Activated T-cell treated with anti-CD3 and anti-CD28 coated beads, Interleukin-2, amount 50 U/mL, for 72 hours (primary cell): ENCODE measurements at places on chromosomes 12 and 14. TPM values are rescaled to one million over a fixed set of nuclear protein-coding genes. Genes with fewer than 3 reads are reported as not detected.

Gene CLEC4C
- total RNA-seq: not detected

Gene CFAP54
- 0.67 TPM for total RNA-seq

Gene RAB3IP
- 38.7 TPM for total RNA-seq

DNA sequence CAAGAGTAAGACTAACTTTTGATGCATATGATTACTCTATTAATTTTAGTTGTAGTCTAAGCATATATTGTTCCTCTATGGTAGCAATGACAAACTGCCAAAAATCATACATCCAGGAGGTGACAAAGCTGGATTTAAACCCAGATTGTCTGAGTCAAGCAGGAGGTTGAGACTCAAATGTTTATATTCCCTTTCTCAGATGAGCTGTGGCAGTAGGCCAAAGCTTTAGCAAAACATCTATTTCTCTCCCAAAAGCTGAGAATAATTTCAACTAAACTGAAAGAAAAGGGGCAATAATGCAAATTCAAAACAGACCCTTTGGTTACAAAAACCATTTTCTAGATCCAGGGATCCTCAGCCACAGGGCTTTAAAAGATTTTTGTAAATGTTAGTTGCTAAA lies 173.6 kb downstream of the SEC23A start:
- H3K36me3 ChIP-seq: peaks cover 1% of the 10 kb centered on the region
- H3K4me3 ChIP-seq: no peak overlapping the region
- no peaks in the 10 kb centered on the region for H3K27me3 ChIP-seq
- DNase-seq: no peak

GRCh38 chr12:82966001-82966559 lies 279.4 kb downstream of the TMTC2 start:
- H3K36me3 ChIP-seq: no peaks in the 10 kb centered on the region
- no peak overlapping the region for H3K4me3 ChIP-seq
- no peak for DNase-seq
- no peak overlapping the region for H3K27ac ChIP-seq
- no peaks in the 10 kb centered on the region for H3K4me1 ChIP-seq
- H3K27me3 ChIP-seq: no peaks in the 10 kb centered on the region

DNA sequence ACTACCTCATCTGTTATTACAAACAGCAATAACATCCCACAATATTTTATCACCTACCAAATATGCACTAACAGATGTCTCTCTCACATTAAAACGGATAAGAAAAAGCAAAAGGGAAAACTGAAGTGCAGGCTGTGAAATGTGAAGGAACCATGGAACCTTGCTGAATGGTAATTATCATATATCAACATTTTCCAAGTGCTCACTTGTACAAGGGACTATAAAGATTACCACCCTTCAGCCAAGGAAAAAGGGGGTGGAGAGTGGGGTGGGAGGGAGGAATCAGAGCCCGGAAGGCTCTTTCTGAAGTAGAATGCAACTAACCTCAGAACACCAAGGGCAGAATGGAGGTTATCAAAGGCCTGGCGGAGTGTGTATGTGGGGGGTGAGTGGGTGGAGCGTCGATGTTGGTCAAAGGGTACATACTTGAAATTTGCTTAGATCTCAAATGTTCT lies 1.2 kb downstream of the SNX6 start:
- H3K4me3 ChIP-seq: peak overlapping the region; percentile 94
- peak; percentile 28 for DNase-seq
- peak overlapping the region; percentile 95 for H3K27ac ChIP-seq
- H3K36me3 ChIP-seq: peaks cover 5% of the 10 kb centered on the region
- peaks cover 26% of the 10 kb centered on the region for H3K4me1 ChIP-seq

DNA sequence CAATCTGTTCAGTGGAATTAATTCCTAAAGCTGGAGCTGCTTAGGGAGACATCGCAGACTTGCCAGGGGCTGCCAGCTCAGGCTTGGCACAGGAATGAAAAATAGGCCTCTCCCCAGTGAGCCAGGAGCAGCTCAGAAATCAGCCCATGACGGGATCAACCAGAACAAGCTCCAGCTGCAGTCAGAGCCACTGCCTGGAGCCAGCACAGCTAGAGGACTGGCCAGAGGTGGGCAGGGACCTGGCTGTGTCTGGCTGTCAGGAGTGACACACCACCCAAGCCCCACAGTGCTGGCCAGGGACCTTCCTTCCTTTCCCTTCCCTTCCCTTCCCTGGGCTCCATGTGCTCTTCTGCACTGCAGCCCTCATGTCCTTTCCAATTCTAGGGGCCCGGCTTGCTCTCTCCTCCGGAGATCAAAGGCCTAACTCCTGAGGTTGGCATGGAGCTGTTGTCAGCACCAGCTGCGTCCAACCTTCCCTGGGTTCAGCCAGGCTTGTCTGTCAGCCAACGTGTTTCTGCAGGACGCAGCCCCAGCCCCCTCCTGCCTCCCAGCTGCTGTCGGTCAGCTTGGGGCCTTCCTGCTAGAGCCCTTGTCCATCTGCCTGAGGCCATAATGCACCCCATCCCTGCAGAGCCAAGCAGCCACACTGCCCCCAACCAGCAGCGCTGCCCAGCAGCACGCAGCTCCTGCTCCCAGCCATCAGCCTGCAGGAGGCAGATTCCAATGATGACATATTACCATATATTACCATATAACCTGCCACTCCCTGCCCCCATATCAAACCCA lies 149.3 kb downstream of the CALM1 start:
- no peaks in the 10 kb centered on the region for H3K4me1 ChIP-seq
- no peak for DNase-seq
- H3K27me3 ChIP-seq: no peaks in the 10 kb centered on the region

DNA sequence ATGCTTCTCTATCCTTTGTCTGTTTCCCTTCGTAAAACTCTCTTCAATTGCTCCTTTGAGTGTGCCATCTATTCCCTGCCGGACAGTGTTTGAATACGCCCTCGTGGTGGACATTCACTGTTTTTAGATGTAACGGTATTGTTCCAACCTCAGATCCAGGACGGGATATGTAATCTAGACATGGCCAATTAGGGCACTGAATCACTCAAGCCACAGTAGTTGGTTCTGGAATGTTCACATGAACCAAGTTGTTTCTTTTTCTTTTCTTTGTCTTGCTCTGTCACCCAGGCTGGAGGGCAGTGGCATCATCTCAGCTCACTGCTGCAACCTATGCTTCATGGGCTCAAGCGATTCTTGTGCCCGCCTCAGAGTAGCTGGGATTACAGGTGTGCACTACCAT lies 204.2 kb upstream of the PLXNC1 start:
- no peak overlapping the region for H3K27ac ChIP-seq
- H3K36me3 ChIP-seq: no peaks in the 10 kb centered on the region
- H3K4me1 ChIP-seq: no peaks in the 10 kb centered on the region
- H3K27me3 ChIP-seq: no peaks in the 10 kb centered on the region

DNA sequence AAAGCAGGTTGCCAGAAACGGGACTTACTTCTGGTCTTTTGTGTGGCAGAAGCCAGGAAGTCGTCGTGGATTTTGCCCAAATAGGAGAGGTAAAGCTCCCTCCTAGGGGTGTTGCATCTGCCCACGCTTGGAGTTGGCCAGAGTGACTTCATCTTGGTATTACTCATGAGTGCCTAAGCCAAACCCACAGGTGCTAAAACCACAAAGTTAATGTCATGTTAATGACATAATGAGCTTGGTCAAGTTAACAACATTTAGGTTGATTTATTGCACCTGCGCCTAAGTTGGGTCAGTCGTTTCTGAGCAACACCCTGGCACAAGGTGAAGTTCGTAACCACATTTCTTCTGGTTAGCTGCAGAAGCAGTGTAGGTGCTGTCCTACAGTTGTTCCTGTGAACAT lies 225.2 kb downstream of the FUT8 start:
- peak overlapping the region; percentile 35 for H3K4me3 ChIP-seq
- H3K27ac ChIP-seq: no peak overlapping the region
- H3K4me1 ChIP-seq: peaks cover 31% of the 10 kb centered on the region
- peak; percentile 46 for DNase-seq

GRCh38 chr14:28308734-28309133 lies 457.9 kb upstream of the FOXG1 start:
- no peak overlapping the region for H3K4me3 ChIP-seq
- H3K4me1 ChIP-seq: no peaks in the 10 kb centered on the region
- H3K27me3 ChIP-seq: no peaks in the 10 kb centered on the region
- no peaks in the 10 kb centered on the region for H3K36me3 ChIP-seq
- H3K27ac ChIP-seq: no peak overlapping the region

DNA sequence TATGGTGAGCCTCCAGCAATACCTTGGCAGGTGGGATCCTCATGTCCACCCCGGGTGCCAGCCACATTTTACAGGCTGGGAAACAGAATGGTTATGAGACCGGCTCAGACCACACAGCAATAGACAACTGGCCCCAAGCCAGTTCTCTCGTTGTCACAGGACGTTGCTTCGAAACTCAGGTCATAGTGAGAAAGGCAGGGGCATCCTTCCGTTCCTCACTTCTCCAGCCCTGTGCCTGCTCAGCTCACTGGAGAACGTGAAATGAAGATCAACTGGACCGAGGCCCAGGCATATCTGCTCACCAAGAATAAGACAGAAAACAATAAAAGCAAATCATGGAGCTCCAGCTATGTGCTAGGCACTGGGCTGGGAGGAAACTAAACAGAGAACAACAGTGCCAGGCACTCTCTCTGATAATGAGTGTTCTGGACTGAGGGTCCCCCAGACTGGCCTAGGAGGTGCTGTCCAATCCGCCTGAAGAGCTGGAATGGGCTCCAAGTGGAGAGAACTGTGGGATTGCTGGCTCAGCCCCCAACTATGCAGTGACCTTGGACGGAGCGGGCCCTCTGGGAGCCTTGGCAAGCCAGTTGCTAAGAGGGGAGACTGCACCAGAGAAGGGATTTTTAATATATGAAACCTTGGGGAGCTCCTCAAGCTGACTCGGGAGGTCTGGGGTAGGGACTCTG lies 18.8 kb upstream of the FAIM2 start:
- no peak overlapping the region for H3K27ac ChIP-seq
- no peaks in the 10 kb centered on the region for H3K36me3 ChIP-seq
- no peaks in the 10 kb centered on the region for H3K4me1 ChIP-seq

DNA sequence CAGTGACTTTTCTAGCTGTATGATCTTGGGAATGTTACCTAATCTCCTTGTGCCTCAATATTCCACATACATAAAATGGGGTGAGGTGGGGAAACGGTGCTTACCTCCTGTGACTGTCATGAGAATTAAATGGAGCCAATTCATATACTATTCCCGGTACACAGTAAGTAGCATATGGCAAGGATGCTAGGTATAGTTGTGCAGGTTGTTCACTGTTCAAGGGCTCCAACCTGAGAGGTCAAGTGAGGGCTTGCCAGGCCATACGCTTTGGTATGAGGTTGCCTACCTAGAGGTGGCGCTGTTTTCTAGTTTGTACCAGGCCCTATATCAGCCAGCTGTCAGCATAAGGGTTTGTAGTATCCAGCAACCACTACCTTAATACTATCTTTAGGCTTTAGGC lies 3.6 kb upstream of the BATF start:
- H3K27me3 ChIP-seq: no peaks in the 10 kb centered on the region
- no peak overlapping the region for H3K4me3 ChIP-seq
- peaks cover 78% of the 10 kb centered on the region for H3K4me1 ChIP-seq
- peaks cover 12% of the 10 kb centered on the region for H3K36me3 ChIP-seq

- H3K4me1 ChIP-seq: peaks cover 40% of the 10 kb centered on the region
- H3K27me3 ChIP-seq: peaks cover 25% of the 10 kb centered on the region
- H3K36me3 ChIP-seq: no peaks in the 10 kb centered on the region
Measured at GRCh38 chr14:60331201-60332045, 82.4 kb downstream of the PPM1A start.

DNA sequence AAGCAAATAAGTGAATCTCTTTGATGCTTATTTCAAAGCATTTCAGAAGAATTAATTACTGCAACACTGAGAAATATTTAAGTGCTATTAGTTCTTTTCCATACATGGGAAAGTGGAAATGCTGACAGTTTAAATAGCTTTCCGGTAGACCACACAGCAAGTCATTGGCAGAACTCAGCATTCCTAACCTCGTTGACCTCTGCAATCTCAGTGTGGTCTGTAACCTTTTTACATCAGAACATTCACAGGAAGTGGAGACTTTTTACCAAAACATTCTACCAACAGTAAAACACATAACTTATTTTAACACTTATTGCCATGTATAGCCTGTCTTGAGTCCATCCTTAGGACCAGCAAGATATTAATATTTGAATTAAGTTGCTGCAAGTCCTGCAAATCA lies 249.5 kb upstream of the DCN start:
- DNase-seq: no peak
- no peak overlapping the region for H3K27ac ChIP-seq
- H3K4me1 ChIP-seq: no peaks in the 10 kb centered on the region
- H3K27me3 ChIP-seq: no peaks in the 10 kb centered on the region
- no peaks in the 10 kb centered on the region for H3K36me3 ChIP-seq

- peaks cover 21% of the 10 kb centered on the region for H3K36me3 ChIP-seq
- peaks cover 39% of the 10 kb centered on the region for H3K4me1 ChIP-seq
- no peak for DNase-seq
- peak overlapping the region; percentile 91 for H3K4me3 ChIP-seq
- no peaks in the 10 kb centered on the region for H3K27me3 ChIP-seq
- peak overlapping the region; percentile 89 for H3K27ac ChIP-seq
Measured at GRCh38 chr12:102120886-102121285, 903 bp downstream of the PARPBP start.

- no peaks in the 10 kb centered on the region for H3K4me1 ChIP-seq
- no peak overlapping the region for H3K27ac ChIP-seq
- no peaks in the 10 kb centered on the region for H3K36me3 ChIP-seq
Measured at GRCh38 chr12:112546339-112546738, 127.6 kb downstream of the PTPN11 start.

GRCh38 chr12:89992668-89993451 lies 284.2 kb upstream of the ATP2B1 start:
- DNase-seq: no peak
- H3K27me3 ChIP-seq: no peaks in the 10 kb centered on the region
- H3K4me3 ChIP-seq: no peak overlapping the region
- no peaks in the 10 kb centered on the region for H3K36me3 ChIP-seq
- H3K4me1 ChIP-seq: peaks cover 10% of the 10 kb centered on the region
- H3K27ac ChIP-seq: no peak overlapping the region

DNA sequence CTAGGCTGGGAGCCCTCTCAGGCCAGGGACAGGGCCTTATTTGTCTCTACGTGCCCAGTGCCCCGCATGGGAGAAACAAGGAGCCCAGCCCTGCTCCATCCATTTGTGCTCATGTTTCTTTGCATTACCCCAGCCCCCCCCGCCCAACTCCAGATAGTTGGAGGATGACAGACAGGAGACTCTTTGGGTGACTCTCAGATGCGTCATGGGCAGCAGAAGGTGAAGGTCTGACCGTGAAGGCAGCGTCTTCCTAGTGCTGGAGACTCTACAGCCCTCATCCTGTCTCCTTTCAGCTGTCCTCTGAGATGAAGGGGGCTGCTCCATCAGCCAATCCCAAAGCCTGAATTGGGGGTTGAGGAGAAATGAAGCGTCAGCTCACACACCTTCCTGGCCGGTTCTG lies 283 bp upstream of the PSMB11 start:
- no peak overlapping the region for H3K4me3 ChIP-seq
- DNase-seq: no peak
- H3K27ac ChIP-seq: no peak overlapping the region
- no peaks in the 10 kb centered on the region for H3K27me3 ChIP-seq
- no peaks in the 10 kb centered on the region for H3K4me1 ChIP-seq
- no peaks in the 10 kb centered on the region for H3K36me3 ChIP-seq

DNA sequence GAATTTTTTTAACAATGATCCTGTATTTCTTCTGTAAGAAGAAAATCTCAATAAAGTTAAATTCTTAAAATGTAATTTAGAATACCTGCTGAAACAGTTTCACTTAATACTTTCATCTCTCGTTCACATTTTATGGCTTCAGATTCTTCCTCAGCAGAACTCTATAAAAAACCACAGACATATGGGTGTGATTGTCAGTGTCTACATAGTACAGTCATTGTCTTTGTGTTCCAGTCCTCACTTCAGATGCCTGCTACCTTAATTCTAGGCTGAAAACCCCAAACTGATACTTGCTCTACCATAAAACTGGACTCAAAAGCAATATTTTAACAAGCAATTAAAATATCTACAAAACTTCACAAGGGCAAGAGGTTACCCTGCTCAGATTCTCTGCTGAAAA lies 71.8 kb downstream of the DNAI7 start:
- no peak for DNase-seq
- H3K36me3 ChIP-seq: no peaks in the 10 kb centered on the region
